ENCODE measurements at places on chromosomes 2 and 18.

GRCh38 chr18:55998071-55998522 lies 410.1 kb upstream of the TCF4 start:
- DNase-seq: no peak

DNA sequence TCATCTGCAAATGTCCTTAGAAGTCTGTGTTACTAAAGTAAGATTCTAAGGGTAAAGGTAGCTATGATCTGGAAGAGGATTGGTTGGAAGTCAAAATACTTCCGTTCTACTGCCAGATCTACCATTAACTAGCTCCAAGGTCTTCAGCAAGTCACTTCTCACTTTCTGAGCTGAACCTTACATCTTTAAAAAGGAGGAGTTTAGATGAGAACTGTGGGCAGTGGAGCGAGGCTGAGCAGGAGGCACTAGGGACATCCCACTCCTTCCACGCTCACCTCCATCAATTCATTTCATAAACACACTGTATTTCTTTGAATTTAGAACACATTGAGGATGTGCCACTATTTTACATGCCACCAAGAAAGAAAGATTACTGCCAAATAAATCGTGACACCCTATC lies 143.0 kb downstream of the ABCA12 start:
- DNase-seq: no peak

DNA sequence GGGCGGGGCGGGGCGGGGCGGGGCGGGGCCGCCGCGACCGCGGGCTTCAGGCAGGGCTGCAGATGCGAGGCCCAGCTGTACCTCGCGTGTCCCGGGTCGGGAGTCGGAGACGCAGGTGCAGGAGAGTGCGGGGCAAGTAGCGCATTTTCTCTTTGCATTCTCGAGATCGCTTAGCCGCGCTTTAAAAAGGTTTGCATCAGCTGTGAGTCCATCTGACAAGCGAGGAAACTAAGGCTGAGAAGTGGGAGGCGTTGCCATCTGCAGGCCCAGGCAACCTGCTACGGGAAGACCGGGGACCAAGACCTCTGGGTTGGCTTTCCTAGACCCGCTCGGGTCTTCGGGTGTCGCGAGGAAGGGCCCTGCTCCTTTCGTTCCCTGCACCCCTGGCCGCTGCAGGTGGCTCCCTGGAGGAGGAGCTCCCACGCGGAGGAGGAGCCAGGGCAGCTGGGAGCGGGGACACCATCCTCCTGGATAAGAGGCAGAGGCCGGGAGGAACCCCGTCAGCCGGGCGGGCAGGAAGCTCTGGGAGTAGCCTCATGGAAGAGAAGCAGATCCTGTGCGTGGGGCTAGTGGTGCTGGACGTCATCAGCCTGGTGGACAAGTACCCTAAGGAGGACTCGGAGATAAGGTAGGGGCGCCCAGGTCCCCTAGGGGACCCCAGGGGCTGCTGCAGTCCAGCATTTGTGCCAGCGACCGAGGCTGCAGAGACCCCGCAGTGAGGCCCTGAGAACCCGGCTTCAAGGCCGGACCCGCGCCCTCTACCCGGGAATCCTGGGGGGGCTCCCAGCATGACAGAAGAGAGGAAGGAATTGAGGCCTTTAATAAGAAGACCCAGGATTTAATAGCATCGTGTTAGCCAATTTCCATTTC lies at the start of gene KHK:
Gene KHK, plus strand, starts transcription at position 49 of the 870 bp plus-strand sequence. Its CDS starts 488 bp downstream, at position 537.
- no peak for DNase-seq

- no peak for DNase-seq
These were observed 10.2 kb downstream of the SP110 start for GRCh38 chr2:230209422-230210051.

GRCh38 chr2:127589358-127589757 lies 53.9 kb downstream of the MYO7B start:
- no peak for DNase-seq

DNA sequence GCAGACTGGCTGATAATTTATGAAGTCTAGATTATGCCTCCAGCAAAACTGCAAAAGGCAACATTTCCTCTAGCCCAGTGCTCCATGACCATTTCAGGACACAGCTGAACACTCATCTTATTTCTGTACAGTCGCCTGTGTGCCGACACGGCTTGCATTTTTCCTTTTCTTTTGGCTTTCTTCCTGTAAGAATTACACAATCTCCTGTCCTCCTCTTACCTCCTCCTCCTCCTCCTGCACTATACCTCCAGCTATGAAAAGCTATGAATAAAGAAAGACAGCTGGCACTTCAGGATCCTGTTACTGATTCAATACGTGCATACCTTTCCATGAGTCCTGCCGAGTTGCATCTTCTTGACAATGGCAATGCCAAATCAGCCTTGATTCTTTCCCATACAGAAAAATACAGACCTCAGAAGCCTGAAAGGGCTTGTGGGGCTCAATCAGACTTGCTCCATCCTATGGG lies 32.2 kb upstream of the TRIB2 start:
- no peak for DNase-seq

DNA sequence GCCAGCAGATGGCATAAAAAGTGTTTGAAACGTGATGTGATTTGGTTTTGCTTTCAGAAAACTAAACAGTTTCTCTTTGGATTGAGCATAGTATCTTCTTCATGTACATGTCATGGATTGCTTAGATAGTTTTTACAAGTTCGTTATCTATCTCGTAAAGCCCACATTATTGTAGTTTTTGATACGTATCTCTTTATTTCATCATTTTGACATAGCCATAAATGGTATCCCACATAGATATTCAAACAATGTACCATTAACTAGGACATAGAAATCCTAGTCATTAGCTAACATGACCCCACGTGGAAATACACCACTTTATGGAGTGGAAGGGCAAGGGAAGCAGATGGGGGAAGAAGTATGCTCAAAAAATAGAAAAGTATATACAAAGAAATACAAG lies 93.6 kb downstream of the MAP2 start:
- DNase-seq: no peak

DNA sequence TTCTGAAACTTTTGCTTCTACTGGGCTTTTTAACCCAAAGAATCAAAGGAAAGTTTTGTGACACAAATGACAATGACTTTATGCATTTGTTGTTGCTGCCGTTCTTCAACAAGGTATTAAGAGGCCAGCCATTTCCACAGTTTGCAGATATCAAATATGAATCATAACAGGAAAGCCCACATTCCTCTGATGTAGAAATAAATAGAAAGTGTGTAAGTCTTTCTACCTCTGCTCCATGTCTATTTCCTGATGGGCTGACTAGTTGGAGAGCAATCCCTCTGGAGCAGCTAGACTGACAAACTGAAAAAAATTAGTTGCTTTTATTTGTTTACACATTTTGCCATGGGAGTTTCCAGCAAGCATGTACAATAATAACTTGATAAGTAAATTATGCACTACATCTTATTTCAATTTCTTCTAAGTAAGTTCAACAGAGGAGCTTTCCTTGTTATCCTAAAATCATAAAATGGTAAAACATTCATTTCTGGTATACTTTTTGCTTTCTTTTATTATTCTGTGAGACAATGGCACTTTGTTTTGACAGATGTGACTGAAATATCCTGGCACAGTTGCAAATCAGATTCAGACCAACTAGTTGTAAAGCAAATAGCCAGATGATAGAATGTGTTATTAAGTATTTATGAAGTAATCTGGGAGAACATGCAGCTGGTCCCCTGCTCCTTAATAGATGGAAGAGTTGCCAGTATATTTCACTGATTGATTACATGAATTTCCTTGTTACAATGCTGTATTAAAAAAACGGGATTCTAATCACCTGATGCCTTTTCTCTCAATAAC lies 266.7 kb downstream of the METTL4 start:
- no peak for DNase-seq

DNA sequence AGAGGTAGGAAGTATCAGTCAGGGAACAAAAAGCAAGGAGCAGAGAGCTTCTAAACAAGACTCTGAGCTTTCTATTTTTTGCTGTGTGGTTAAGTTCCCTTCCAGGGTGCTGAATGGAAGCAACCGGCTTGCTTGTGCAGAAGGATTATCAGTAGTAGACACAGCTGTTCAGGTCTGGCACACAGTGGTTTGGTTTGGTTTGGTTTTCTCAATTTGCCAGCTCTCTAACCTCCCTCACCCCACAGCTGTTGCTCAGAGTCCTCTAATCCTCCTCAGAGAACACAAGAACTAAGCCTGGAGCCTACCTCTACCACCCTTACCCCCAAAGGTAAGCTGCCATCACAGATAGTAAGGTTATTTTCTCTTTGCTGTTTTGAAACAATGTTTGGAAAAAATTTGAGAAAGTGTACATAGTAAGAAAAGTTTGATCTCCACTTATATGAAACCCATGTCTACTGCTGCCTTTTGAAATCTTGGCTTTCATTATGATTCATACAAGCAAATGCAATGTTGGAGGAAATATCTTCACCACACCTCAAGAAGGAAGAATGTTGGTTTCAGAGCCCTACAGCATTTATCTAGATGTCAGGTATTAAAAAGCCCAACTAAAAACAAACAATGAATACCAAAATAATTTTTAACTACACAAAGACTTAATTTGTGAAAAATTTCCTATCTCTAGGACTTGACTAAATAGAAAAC lies 255.3 kb downstream of the NR4A2 start:
- DNase-seq: no peak

GRCh38 chr18:10340821-10341220 lies 113.6 kb upstream of the APCDD1 start:
- no peak for DNase-seq

- DNase-seq: no peak
These were observed 423.3 kb downstream of the SETBP1 start for GRCh38 chr18:45104049-45104395.

DNA sequence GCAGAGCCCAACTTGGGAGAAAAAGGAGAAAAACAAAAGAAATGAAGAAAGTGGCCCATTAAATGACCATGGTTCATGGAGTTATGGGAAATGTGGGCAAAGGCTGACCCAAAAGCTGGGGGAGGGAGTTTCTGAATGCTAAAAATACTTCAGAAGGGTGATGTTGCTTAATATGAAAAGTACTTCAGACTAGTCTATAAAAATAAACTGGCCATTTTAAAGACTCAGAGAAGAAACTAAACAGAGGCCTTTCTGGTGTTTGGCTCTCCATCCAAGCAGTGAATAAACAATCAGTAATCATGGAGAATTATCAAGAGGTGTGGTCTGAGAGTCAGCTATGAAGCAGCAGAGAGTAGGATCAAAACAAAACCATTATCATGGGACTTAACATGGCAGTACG lies 160.8 kb upstream of the MAPRE2 start:
- no peak for DNase-seq

DNA sequence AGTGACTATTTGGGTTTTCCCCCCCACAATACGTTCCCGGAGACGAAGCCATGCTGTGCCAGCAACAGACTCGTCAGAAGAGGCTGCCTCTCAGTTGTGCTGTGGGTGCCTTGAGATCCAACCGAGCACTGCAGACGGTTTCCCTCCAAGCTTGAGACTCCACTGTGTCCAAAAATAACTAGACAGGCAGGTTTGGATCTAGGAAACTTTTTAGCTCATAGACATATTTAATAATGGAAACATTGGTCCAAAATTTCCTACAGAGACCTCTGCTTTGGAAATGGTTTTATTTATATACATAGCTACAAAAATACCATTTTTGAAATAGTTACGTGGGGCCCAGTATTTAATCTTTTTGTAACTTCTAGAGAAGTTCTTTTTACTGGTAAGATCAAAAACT lies 63.1 kb upstream of the SPATS2L start:
- no peak for DNase-seq

DNA sequence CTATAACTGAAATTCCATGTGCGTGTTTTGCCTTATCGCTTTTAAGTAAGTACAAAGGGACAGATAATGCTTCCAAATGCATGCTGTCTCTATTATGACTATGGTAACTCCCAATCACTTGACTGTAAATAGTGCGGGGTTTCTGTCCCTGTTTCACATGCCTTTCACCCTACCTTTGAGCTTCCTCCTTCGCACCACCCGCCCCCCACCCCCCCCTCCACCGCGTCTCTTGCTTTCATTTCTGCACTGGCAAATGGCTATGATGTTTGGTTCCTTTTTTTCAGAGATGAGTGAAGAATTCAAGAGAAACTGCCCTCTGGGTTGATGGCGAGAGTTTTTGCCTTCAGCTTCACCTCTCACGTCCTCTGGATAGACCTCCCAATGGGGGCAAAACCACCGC lies 25.0 kb upstream of the SPP2 start:
- DNase-seq: peak; percentile 17

- DNase-seq: no peak
These were observed 55.5 kb downstream of the MTHFD2 start for GRCh38 chr2:74253971-74254310.

GRCh38 chr2:179711375-179711774 lies 150.0 kb downstream of the ZNF385B start:
- DNase-seq: no peak

GRCh38 chr2:240686460-240686859 lies 3.8 kb upstream of the AQP12B start:
- no peak for DNase-seq

DNA sequence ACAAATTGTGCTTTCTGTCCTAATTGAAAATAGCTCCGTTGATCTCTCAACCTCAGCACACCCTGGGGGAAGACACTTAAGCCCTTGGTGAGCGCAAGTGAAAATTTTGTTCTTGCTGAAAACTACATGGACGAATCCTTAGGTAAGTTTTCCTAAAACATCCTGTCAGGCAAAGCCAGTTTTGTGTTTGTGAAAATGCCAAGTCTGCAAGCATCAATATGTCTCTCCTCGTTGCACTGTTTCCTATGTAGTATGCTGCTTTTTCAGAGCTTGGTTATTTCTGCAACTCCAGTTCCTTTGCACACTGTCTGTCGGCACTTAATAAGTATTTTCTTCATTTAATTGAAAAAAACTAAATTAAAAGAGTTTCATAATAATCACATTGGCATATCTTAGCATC lies 146.9 kb upstream of the POU3F3 start:
- no peak for DNase-seq

DNA sequence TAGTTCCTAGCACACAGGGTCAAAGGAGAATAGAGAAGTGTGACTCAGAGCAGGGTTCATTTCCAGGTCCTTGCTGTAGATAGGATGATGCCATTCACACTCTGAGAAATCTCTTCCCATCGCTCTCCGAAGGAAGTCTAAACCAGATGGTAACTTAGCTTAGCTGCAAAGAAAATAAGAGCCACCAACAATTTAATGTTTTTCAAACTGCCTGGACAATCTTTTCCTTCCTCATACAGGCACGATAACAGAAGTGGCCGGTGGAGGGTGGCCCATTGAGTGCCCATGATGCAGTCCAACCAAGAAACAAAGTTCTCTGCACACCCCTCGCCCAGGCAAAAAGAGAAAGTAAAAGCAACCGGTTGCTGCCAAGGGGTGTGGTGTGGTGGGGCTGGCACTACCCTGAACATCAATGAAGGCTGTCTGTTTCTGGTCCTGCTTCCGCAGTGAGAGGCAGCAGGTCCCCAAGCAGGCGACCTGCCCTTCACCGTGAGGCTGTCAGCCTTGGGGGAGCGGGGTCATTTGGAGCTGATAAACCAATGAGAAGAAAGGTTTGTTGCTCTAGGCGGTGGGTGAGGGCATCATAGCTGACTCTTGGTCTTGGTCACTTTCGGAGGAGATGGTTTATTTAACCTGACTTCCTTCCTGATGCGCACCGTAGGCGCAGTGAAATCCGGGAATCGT lies 105.6 kb upstream of the CD302 start:
- peak; percentile 65 for DNase-seq

DNA sequence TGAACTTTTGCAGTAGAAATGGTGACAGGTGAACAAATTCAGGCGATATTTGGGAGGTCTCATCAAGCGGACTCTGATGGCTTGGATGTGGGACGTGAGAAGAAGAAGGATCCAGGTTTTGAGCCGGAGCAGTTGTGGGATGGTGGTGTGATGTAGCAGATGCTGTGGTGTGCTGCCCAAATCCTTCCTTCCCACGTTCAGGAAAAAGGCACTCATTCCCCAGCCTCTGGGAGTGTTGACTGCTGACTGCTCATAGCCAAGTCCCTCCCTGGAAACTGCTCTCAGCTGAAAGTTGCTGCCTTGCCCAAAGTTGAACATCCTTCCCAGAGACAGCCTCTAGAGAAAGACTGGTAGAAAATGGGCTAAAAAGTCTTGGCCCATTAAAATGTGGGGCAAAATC lies 890.3 kb upstream of the ACVR2A start:
- DNase-seq: no peak

Data from CD4-positive, alpha-beta T cell treated with Interferon alpha-2 for 1 hour (primary cell).